ENCODE measurements at places on chromosomes 6 and 20.

GRCh38 chr6:108762394-108762793 lies 85.8 kb upstream of the ARMC2 start:
- no peak for DNase-seq

- no peak for DNase-seq
These were observed 235.1 kb downstream of the CLIC5 start for GRCh38 chr6:45780523-45780922.

DNA sequence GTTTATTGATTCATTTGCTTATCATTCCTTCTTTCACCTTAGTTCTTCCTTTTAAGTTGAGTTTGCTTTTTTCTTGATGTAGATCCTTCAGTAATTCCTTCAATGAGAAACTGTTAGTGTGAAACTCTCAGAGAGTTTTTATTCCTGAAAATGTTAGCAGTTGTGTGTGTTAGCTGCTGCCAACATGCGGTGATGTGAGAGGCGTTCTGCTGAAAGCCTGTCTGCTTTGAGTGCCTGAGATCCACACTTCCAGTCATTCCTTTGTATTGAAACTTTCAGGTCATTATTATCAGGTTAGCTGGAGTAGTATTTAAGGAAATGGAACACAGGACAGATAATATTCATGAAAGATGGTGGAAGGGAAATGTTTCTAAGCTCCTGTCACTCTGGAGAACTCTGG lies 70.0 kb upstream of the SUPT3H start:
- DNase-seq, result no peak

GRCh38 chr6:18117136-18117535 lies 5.3 kb downstream of the NHLRC1 start:
- DNase-seq, result no peak

- DNase-seq, result no peak
These were observed 313.6 kb downstream of the CDC5L start for GRCh38 chr6:44701038-44701636.
